ENCODE measurements at places on chromosomes 1 and 21. TPM values are rescaled to one million over a fixed set of nuclear protein-coding genes. Genes with fewer than 3 reads are reported as not detected.

Gene ADORA1
- total RNA-seq, result not detected

DNA sequence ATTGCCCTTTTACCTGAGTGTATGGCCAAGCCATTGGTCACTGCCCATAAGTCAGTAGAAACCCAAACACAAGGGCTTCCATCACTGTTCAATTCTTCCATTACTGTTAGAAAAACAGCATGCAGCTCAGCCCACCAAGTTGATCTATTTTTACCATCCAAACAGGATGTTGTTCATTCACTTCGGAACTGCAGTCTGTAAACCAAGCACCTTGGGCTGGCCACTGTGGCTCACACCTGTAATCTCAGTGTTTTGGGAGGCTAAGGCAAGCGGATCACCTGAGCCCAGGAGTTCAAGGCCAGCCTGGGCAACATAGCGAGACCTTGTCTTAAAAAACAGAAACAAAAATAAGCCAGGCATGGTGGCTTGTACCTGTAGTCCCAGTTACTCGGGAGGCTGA is 8.7 kb upstream of the MFSD2A start:
- no peaks in the 10 kb centered on the region for H3K27me3 ChIP-seq
- no peaks in the 10 kb centered on the region for H3K4me1 ChIP-seq
- H3K27ac ChIP-seq, result no peak overlapping the region
- no peak overlapping the region for H3K4me3 ChIP-seq
- DNase-seq, result no peak

DNA sequence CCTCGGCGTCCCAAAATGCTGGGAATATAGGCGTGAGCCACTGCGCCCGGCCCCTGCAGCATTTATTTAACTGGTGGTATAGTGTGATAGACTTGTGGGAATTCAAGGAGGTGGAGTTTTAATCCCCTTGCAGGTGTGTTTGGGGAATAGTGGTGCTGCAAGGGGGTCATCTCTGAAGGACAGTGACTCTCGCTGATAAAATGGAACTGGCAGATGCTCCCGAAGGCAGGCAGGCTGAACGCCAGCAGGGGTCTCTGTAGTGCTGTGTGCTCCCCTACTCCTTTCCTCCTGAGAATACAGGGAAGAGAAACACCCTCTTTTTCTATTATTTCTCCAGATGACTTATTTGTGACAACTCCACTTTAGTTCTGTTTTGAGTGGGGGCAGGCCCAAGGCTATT is 4.0 kb downstream of the OSCP1 start:
- H3K36me3 ChIP-seq, result no peaks in the 10 kb centered on the region
- no peaks in the 10 kb centered on the region for H3K4me1 ChIP-seq
- DNase-seq, result no peak
- H3K27ac ChIP-seq, result no peak overlapping the region
- H3K27me3 ChIP-seq, result no peaks in the 10 kb centered on the region

DNA sequence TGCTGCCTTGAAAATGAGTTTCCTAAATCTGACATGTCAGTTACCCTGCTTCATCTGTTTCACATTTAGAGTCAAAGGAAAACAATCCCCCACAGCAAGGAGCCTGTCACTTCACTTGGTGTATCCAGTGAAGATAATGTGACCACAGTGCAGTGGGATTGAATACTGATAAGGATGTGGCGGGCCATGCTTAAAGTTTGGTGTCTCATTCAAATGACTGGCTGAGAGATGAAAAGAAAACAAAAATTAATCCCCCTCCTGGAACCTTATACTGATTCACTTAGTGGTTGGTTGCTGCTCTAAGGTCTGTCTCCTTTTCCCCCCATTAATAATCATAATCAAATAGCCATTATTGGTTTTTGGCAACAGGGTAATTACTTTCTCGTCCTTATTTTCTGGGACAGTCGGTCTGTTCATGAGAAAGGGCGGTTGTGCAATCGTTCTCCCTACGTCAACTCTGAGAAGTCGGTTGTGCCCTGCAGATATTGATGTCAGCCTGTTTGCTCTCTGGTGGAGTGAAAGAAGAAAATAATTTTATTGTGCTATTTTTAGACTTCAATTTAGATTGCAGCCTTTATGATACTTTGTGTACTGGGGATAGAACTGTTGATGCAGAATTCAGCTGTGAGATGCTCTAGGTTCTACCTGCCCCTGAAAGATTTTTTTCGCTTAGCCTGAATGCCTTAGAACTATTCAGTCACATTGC is 360.2 kb downstream of the DISC1 start:
- H3K27ac ChIP-seq, result peak overlapping the region; percentile 4
- H3K4me1 ChIP-seq, result peaks cover 5% of the 10 kb centered on the region
- no peaks in the 10 kb centered on the region for H3K36me3 ChIP-seq

GRCh38 chr1:6130036-6130435 is 50.1 kb downstream of the CHD5 start:
- H3K27ac ChIP-seq, result no peak overlapping the region
- no peaks in the 10 kb centered on the region for H3K4me1 ChIP-seq
- H3K27me3 ChIP-seq, result no peaks in the 10 kb centered on the region
- peak; percentile 57 for DNase-seq

DNA sequence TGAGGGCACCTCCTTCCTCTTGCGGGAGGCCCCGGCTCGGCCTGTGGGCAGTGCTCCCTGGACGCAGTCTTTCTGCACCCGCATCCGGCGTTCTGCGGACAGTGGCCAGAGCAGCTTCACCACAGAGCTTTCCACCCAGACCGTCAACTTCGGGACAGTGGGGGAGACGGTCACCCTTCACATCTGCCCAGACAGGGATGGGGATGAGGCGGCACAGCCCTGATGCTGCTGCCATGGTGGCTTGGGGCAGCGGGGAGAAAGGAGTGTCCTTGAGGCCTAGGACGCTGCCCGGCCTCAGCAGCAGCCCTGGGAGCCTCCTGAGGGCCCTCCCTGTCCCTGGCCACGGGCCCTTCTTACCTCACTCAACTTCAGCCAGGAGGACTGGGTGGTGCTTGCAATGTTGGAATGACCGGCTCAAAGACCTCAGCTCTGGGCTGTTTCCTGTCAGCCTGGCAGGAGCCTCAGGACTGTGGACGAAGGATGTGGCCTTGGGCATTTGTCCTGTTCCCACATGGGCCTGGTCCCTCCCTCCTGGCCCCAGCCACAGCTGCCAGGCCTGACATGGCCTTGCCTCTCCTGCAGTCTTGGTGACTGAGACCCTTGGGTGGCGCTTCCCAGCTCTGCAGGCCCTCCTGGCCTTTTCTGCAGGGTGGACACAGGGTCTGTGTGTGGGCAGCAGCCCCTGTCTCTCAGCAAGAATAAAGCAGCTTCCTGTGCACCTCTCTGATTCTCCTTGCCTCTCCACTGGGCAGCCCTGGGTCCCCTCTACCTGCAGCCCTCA is 45.9 kb downstream of the TRIM11 start:
- no peak overlapping the region for H3K4me3 ChIP-seq
- no peaks in the 10 kb centered on the region for H3K27me3 ChIP-seq
- DNase-seq, result peak; percentile 55
- H3K36me3 ChIP-seq, result no peaks in the 10 kb centered on the region
- H3K4me1 ChIP-seq, result no peaks in the 10 kb centered on the region
- no peak overlapping the region for H3K27ac ChIP-seq

DNA sequence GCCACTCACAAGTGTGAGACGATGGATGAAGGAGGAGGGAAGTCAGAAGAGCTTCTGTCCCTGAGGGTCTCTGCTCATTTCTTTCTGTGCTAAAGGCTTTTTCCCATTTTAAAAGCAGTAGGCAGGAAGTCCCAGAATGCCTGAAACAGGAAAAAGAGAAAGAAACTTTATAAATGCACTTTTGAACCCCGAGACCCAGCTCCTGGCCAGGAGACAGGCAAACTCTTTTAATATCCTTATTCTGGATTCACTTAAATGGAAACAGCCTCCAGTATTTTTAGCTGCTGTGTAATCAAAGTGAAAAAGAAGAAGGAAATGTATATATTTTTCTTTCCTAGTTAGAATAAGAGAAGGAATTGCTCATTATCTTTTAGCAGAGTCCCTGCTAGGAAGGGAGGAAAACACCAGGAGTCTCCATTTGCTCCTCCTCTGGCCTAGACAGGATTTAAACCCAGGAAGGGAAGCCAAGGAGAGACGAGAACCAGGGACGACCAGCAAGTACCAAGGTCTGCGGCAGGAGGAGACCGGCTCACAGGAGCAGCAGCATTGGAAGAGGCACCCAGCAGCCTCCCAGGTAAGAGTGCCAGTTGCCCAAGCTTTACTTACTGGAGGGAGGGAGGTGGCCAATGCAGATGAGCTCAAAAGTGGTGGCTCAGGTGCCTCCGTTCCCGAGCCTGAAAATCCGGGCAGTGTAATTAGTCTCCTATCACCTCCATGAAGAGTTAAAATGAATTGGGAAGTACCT is at the start of gene TNN:
Gene TNN (plus strand): TSS at position 472 of the 745 bp plus-strand sequence. CDS start 9,586 bp downstream, outside the sequence.
- no peaks in the 10 kb centered on the region for H3K27me3 ChIP-seq
- no peaks in the 10 kb centered on the region for H3K36me3 ChIP-seq
- no peak within 1 kb of the TSS for H3K27ac ChIP-seq
- no peaks in the 10 kb centered on the region for H3K4me1 ChIP-seq
- no peak for DNase-seq

GRCh38 chr21:35840197-35840799 is 220.0 kb downstream of the SETD4 start:
- peak; percentile 75 for DNase-seq
- no peaks in the 10 kb centered on the region for H3K36me3 ChIP-seq
- no peaks in the 10 kb centered on the region for H3K27me3 ChIP-seq
- H3K4me3 ChIP-seq, result no peak overlapping the region

DNA sequence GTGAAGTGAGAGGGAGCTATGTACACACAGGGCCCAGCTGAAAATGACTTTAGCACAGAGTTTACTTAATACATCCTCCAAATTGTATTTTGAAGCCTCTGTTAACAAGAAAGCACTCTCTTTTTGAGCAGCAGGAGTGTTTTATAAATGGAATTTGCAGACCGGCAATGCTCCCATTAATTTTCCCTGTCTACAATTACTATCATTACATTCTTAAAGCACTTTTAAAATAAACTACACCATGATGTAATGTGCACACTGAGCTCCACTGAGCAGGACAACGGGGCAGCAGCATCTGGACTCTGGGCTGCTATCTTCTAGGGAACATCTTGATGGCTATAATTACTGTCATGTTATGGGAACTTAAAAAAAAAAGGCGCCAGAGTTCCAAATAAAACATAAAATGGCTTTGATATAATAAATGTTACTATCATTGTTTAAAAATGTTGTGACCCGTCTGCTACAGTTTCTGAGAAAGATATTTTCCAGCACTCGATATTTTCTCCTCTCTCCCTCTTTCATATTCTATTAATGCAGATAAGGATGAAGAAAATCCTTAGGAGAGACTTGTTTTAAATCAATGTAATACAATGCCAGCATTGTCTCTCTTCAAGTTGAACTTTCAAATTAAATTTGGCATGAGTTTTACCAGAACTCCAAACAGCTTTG is 150.9 kb downstream of the HLX start:
- H3K27me3 ChIP-seq, result no peaks in the 10 kb centered on the region
- peak overlapping the region; percentile 48 for H3K27ac ChIP-seq
- H3K36me3 ChIP-seq, result no peaks in the 10 kb centered on the region
- DNase-seq, result peak; percentile 71

- no peak overlapping the region for H3K4me3 ChIP-seq
- no peaks in the 10 kb centered on the region for H3K27me3 ChIP-seq
- DNase-seq, result peak; percentile 67
- peak overlapping the region; percentile 89 for H3K27ac ChIP-seq
Observed at GRCh38 chr21:44993321-44994046, 53.7 kb downstream of the SLX9 start.
